CD4-positive, CD25-positive, alpha-beta regulatory T cell (primary cell): ENCODE measurements at places on chromosomes 16 and 17. TPM values are rescaled to one million over a fixed set of nuclear protein-coding genes. Genes with fewer than 3 reads are reported as not detected.

- no peak overlapping the region for H3K27ac ChIP-seq
- DNase-seq: no peak
- H3K27me3 ChIP-seq: no peaks in the 10 kb centered on the region
- no peaks in the 10 kb centered on the region for H3K36me3 ChIP-seq
- H3K4me1 ChIP-seq: no peaks in the 10 kb centered on the region
- H3K4me3 ChIP-seq: no peak overlapping the region
Observed at GRCh38 chr16:78333808-78334207, 234.4 kb downstream of the WWOX start.

GRCh38 chr16:62034231-62035114 is 1.8 kb downstream of the CDH8 start:
- H3K4me3 ChIP-seq: no peak overlapping the region
- no peaks in the 10 kb centered on the region for H3K36me3 ChIP-seq

DNA sequence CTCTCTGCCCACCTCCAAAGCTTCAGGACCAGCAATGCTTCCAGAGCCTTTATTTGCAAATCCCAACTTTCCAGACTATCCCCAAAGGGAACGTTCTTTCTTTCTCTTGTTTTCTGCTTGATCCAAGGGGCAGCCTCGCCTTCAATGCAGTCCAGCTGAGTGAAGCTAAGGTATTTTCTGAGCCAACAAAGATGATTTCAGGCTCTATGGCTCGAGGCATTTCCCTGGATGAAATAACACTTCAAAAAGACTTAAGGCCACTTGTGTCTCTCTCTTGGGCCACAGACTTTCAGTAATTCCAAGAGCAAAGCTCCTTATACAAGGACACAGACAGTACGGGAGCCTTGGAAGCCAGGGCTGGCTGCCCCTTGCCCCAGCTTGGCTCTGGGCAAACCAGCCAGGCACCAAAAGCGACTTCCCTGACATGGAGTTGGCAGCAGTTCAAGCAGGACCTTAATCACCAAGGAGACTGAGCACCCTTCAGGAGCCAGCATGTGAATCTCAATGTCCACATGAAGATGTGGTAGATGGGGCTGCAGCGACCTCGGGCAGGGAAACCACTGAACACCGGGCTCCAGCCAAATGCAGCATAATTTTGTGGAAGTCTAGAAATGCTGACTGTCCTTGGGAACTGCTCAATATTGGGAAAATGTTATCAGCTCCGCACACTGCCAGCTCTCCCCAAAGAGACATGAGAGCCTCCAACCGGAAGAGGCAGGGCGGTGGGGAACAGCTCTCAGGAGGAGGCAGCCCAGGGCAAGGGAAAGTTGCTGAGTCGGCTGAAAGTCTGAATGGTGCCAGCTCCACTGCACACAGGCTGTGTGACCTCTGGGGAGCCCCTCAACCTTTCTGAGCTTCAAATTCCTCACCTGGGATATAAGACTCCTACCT is 39.0 kb downstream of the TK2 start:
- H3K4me3 ChIP-seq: no peak overlapping the region
- DNase-seq: no peak
- no peaks in the 10 kb centered on the region for H3K27me3 ChIP-seq
- H3K27ac ChIP-seq: no peak overlapping the region

DNA sequence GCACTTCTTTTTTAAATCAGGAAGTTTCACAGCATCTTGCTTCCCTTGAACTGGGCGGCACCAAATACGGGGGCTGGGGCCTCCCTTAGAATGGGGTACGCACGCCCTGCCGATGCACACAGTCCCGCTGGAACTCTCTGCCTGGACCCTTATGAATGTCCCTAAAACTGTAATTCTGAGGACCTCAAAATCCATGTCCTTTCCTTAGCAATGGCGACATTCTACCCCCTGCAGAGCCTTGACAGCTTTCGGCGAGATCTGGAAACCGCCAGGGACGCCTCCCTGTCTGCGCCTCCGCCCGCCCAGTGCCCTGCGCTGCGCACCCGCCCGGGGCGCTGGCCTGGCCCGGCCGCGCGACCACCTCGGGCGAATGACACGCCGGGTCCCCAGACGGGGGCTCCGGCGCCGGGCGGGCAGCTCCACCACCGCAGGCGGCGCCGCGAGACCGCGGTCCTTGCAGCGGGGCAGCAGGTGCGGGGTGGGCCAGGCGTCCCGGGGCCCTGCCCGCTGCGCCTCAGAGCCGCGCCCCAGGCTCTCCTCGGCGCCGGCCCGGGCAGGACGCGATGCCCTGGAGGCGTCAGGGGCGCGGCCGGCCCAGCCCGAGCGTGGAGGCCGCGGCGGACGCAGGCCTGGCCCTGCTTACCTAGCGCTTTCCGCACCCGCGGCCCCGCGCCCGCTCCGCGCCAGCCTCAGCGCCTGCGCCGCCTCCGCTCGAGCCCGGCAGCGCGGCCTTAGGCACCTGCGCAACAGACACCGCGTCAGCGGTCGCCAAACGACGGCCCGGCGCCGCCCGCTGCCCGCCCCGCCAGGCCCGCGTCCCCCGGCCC is 548 bp downstream of the HAGH start:
- peaks cover 46% of the 10 kb centered on the region for H3K4me1 ChIP-seq
- H3K27me3 ChIP-seq: no peaks in the 10 kb centered on the region
- H3K36me3 ChIP-seq: peaks cover 10% of the 10 kb centered on the region

- H3K27me3 ChIP-seq: no peaks in the 10 kb centered on the region
- no peaks in the 10 kb centered on the region for H3K36me3 ChIP-seq
- H3K4me1 ChIP-seq: peaks cover 7% of the 10 kb centered on the region
- H3K4me3 ChIP-seq: no peak overlapping the region
- no peak overlapping the region for H3K27ac ChIP-seq
Observed at GRCh38 chr16:11200592-11200991, 55.4 kb downstream of the SOCS1 start.

- H3K36me3 ChIP-seq: peaks cover 18% of the 10 kb centered on the region
- H3K27ac ChIP-seq: peak overlapping the region; percentile 85
- DNase-seq: no peak
Observed at GRCh38 chr16:58001781-58002415, 691 bp downstream of the USB1 start.

- H3K4me3 ChIP-seq: no peak overlapping the region
- H3K27me3 ChIP-seq: no peaks in the 10 kb centered on the region
- peaks cover 54% of the 10 kb centered on the region for H3K36me3 ChIP-seq
- H3K4me1 ChIP-seq: peaks cover 4% of the 10 kb centered on the region
- DNase-seq: peak; percentile 6
Observed at GRCh38 chr16:14658063-14658462, 25.3 kb downstream of the BFAR start.

DNA sequence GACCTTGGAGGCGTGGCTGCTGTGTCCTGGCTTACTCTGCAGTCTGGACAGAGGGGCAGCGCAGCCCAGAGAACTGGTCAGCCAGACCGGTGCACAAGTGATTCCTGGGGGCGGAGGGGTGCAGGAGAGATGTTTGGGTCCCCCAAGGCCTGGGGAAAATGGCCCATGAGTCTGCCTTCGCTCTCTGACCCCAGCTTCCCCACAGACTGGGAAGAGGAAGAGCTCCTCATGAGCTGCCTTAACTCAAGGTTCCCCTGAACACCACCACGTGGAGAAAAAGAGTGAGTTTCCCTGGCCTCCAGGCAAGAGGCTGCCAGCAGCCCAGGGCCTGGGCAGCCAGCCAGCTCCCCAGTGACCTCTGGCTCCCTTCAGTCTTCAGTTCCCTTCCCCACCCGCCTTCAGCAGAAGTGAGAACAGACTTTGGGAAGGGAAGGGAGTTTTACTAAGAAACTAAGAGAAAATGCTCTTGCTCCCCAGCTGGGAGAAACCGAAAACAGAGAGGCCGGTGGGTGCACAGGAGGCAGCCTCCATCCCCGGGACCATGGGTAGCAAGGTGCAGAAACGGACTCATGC is 2.0 kb upstream of the C17orf99 start:
- DNase-seq: no peak
- H3K27me3 ChIP-seq: no peaks in the 10 kb centered on the region
- no peak overlapping the region for H3K27ac ChIP-seq
- no peak overlapping the region for H3K4me3 ChIP-seq
- peaks cover 11% of the 10 kb centered on the region for H3K36me3 ChIP-seq

The KRT15 gene
- not detected for total RNA-seq

The PDPR gene
- total RNA-seq: 31.2 TPM

The CORO6 gene
- 4.3 TPM for total RNA-seq

The SPIRE2 gene
- total RNA-seq: 0.35 TPM

The FBRS gene
- 179 TPM for total RNA-seq
